ENCODE measurements at places on chromosomes 2 and 18. TPM values are rescaled to one million over a fixed set of nuclear protein-coding genes. Genes with fewer than 3 reads are reported as not detected.

Gene AQP12B
- total RNA-seq, result not detected

Gene PSMA8
- total RNA-seq, result not detected

Gene CKAP2L
- 6.8 TPM for total RNA-seq

Gene FRZB
- total RNA-seq, result 0.43 TPM

Gene RGPD4
- not detected for total RNA-seq

Gene NFU1
- total RNA-seq, result 56.4 TPM

Gene AP1S3
- total RNA-seq, result 5.8 TPM

Gene TUBA3D
- not detected for total RNA-seq

Gene LRRC30
- not detected for total RNA-seq

DNA sequence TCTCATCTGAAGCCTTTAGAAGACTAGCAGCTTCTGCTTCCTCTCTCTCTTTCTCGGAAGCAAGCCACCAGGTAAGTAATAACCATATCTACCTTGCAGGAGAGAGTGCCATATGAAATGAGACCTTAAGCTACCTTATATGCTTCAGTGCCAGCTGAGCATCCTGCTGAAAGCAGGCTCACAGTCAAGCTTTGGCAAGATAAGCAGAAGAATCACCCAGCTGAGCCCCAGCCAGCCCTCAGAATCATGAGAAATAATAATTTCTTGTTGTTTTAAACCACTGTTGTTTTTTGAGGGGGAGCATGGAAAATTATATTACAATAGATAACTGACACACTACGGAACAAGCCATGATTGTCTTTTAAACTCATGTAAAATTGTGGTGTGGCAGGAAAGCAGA is 514.4 kb downstream of the MBD2 start:
- no peak for DNase-seq

DNA sequence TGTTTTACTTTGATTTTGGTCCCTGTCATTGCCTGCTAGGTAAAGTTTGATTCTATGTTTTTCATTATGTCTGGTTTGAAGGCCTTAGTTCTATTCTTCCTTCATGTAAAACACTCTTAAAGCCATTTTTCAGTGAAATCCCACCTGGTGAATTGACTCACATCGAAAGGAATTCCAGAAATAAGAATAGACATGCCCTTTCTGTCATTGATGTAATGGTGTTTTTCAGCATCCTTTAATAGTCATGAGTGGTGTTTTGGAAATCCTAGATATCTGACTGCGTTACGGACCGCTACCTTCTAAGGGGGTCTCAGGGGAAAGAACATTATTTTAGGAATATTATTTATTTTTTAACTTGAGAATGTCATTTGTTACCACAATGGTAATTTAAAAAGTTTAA is 104.5 kb upstream of the ZEB2 start:
- DNase-seq, result no peak

GRCh38 chr2:103208916-103209315 is 447.1 kb downstream of the TMEM182 start:
- no peak for DNase-seq

DNA sequence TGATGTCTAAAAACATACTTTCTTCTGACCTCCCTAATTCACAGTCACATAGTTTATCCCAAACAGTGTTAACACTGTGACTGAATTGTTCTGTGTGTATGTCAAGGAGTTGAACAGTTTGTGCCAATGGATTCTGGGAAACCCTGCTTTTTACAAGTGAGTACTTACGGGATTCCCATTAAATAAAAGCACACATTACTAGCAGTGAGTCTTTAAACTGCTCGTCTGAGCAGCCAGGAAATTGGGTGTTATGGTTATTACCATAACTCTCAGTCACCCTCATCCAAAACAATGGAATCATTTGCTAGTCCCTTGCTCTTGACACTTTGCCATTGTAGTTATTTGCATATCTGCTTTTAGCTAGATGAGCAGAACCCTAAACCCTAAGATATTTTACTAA is 209.1 kb downstream of the ZNF385B start:
- no peak for DNase-seq

DNA sequence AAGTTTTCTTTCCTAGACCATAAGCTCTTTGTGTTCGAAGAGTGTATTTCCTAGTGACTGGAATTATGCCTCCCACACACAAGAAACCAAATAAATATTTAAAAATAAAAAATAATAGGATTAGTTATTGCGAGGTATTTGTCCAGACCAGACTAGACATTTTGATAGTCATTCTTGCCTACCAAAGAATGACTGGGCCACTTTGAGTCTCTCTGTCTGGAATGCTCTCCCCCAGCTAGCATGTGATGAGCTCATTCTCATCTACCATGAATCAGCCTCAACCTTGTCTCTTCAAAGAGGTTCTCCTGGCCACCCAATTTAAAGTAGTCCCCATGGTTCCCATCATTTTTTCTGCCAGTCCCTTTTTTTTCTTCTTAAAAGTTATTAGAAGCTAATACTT is 13.9 kb upstream of the DSC1 start:
- no peak for DNase-seq

DNA sequence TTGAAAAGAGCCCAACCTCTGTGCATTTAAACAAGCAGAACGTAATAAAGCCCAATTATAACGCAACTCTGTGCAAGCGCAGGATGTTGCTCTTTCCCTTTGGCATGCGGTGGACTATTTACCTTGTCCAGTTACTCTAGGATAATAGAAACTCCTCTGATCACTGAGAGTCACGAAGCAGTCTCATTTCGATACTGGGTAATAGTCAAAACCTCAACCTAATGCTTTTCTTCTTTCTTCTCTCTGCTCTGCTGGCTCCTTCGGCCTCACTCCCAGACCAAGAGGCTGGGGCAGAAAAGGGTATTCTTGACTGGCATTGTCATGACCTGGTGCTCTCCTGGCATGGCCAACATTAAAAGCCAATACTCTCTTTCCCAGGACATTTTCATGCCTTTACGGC is 89.7 kb upstream of the GCFC2 start:
- no peak for DNase-seq

DNA sequence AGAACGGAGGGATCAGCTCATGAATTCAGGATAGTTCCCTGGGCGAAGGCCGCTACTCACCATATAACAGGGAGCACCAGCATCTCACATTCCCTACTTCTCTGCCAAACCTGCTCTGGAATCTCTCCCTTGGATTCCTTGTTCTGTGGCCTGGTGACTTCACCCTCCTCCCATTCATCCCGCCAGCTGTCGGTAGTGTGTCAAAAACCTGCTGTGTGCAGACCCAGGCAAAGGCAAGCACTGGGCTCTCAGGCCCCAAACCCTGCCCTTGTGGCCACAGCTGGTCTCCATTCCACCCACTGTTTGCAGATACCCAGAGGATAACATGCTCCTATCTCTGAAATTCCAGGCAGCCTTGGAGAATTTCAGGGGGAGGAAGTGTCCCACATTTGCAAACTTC is 151.6 kb downstream of the CAPN13 start:
- peak; percentile 51 for DNase-seq

DNA sequence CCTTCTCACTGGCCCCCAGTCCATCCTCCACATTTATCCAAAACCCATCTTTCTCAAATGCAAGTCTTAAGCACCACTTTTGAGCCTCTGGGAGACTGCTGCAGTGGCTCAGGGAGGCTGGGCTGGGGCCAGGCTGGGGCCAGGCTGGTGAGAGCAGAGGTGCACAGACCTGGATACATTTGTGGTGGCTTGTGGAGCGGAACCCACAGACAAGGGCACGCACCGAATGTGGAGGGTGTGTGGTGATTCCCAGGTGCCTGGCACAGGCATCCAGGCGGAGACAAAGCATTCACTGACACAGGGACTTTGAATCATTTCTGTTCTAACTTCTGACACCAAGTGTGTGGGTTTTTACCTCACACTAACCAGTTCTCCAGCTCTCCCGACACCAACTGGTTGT is 42.2 kb upstream of the MGAT4A start:
- no peak for DNase-seq

- no peak for DNase-seq
Measured at GRCh38 chr2:85774126-85774978, 20.6 kb downstream of the ATOH8 start.

- no peak for DNase-seq
Measured at GRCh38 chr2:218564056-218564455, 4.1 kb downstream of the USP37 start.

GRCh38 chr18:55421308-55421614 is 166.7 kb downstream of the TCF4 start:
- no peak for DNase-seq

DNA sequence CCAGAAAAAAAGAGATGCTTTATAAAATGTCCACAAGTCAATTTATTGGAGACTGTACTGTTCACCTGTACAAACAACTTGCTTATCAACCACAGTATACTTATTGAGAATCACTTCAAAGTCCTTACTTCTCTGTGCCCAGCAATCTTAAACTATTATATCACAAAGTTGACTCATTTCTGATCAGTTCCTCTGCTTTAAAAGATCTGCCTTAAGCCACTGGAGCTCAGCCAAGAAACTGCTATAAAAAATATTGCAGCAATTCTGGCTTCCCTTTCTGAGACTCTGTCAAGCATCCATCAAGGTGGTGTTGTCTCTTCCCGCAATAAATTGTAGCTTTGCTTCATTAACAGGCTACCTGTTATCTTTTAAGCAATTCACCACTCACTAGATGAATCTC is 375.2 kb upstream of the SPHKAP start:
- peak; percentile 38 for DNase-seq

- no peak for DNase-seq
Measured at GRCh38 chr18:56787390-56787789, 136.2 kb downstream of the WDR7 start.

GRCh38 chr18:21262979-21263378 is 20.9 kb downstream of the GREB1L start:
- DNase-seq, result no peak

GRCh38 chr2:43262951-43263350 is 36.5 kb upstream of the ZFP36L2 start:
- no peak for DNase-seq

- DNase-seq, result peak; percentile 76
Measured at GRCh38 chr2:119888680-119889079, 124.2 kb upstream of the EPB41L5 start.

- DNase-seq, result no peak
Measured at GRCh38 chr2:240637901-240638345, 12.6 kb downstream of the GPR35 start.

All from fibroblast of villous mesenchyme (primary cell).